Endothelial cell (in vitro differentiated cells): ENCODE measurements at places on chromosomes 6 and 20.

GRCh38 chr6:112113918-112114317 lies 26.5 kb downstream of the FAM229B start:
- no peak overlapping the region for H3K4me3 ChIP-seq
- no peaks in the 10 kb centered on the region for H3K36me3 ChIP-seq
- peaks cover 2% of the 10 kb centered on the region for H3K4me1 ChIP-seq

GRCh38 chr6:105432797-105433196 lies 29.9 kb upstream of the PREP start:
- H3K27ac ChIP-seq = no peak overlapping the region
- H3K4me3 ChIP-seq = no peak overlapping the region
- H3K4me1 ChIP-seq = peaks cover 12% of the 10 kb centered on the region
- no peak for DNase-seq
- H3K36me3 ChIP-seq = no peaks in the 10 kb centered on the region

DNA sequence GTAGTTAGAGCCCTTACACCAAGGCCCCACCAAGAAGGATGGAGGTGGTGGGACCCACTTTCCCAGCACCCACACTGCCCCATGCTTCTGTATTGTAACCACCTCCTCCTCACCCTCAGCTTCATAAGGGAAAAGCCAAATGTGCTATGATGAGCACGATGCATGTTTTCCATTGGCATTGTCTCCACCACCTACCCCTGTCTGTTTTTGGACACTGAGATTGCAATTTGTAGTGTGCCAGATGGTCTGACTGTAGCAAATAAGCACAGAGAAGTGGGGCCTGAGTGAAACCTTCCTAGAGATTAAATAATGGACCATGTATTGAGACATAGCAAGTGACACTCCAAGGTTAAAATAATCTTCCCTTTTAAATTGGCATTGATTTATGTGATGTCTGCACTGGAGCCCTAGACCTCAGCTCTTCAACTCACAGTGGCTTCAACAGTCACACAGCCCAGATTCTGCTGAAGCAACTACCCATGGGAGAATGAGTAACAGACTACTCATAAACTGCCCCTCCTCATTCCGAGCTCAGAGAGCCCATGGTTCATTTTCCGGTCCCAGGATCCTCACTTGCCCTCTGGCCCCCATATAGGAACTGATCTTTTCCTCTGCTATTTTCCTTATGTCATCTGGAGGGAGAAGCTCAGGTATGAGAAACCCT lies 177.9 kb downstream of the COL9A1 start:
- H3K36me3 ChIP-seq = no peaks in the 10 kb centered on the region
- no peak overlapping the region for H3K27ac ChIP-seq
- no peak overlapping the region for H3K4me3 ChIP-seq
- no peaks in the 10 kb centered on the region for H3K27me3 ChIP-seq
- no peak for DNase-seq

DNA sequence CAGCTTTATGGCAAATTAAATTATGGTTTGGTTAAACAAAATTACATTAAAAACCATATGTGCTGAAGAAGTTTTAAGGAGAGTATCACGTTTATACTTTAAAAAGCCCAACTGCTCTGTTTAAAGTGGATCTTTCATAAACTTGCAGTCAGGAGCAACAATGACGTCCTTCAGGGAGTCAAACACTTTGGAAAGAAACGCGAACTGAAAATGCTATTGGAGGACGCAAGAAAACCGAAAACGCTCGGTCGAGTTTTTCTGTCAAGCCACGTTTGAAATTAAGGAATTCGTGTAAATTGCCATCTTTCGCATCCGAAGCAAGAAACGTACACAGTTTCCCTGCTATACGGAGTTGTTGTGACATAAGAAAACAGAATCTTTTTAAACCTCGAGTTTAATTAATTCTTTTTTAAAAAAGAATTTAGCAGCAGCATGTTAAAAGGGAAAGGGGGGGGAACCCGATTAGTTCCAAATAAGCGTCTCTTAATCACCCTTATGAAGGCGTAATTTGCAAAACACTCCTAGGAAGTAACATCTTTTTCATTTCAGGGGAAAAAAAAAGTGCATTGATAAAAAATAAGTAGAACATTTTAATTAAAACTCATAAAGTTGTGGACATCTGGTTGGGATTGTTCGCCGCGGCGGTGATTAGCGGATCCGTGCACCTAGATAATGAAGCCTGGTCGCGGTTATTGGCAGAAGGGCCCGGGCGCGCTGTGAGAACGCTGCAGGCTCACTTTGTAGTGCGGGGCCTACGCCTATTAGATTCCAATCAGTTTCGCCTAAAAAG lies 295.4 kb downstream of the TFAP2C start:
- peak; percentile 18 for DNase-seq
- H3K36me3 ChIP-seq = no peaks in the 10 kb centered on the region
- no peak overlapping the region for H3K27ac ChIP-seq
- peaks cover 18% of the 10 kb centered on the region for H3K27me3 ChIP-seq

DNA sequence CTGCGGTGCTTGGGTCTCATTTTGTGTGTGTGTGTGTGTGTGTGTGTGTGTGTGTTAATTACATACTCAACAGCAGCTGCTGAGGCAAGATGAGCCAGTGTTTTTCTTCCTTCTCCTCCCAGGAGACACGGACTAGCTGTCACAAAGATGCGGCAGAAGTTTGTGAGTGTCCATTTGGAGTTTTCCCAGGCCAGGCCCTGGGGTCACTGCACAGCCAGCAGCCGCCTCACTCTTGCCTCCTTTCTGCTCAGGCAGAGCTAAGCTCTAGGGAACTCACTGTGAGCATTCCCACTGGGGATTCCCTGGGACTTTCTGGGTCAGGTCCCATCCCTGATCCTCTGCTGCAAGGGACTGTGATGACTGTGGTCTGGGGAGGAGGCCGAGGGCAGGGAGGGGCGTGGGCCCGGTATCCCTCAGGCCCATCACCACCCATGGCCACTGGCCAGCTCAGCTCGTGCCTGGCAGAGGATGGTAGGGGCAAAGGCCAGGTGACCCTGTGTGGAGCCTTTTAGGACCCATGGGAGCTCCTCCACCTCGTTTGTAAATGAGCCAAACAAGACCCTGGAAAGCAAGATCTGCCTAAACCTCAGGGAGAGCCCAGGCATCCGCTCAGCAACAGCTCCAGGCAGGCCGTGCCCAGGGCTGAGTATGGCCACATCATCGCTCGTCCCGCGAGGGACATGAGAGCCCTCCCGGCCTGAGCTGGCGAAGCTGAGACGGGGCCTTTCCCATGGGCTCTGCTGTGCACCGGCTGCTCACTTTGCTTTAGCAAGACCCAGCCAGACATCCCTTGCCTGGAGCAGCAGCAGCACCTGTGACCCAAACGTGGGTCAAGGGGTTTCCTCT lies 102.0 kb downstream of the PSMB1 start:
- peaks cover 5% of the 10 kb centered on the region for H3K36me3 ChIP-seq
- H3K27me3 ChIP-seq = peaks cover 9% of the 10 kb centered on the region
- no peak overlapping the region for H3K4me3 ChIP-seq
- H3K27ac ChIP-seq = no peak overlapping the region
- no peak for DNase-seq

DNA sequence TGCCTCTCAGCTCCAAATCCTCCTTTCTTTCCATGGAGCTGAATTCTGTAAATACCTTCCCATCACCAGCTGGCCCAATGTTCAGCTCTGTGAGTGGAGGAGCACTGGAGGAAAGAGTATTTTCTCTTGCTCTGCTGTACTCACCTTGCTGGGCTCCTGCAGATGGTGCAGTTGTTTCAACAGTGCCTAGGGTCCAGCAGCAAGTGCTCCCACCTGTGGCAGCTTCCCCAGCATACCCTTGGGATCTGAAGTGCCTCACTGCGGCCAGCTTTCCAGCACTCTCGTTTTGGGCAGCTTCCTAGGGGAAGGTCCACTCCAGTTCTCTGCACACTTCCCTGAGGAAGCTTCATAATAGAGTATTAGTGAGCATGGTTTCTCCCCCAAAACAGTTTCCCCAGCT lies 170.9 kb downstream of the ARHGAP18 start:
- H3K27me3 ChIP-seq = peaks cover 2% of the 10 kb centered on the region
- no peak for DNase-seq
- peaks cover 27% of the 10 kb centered on the region for H3K36me3 ChIP-seq

GRCh38 chr6:42257063-42257462 lies 39.4 kb upstream of the MRPS10 start:
- no peak for DNase-seq
- H3K36me3 ChIP-seq = peaks cover 10% of the 10 kb centered on the region
- peaks cover 16% of the 10 kb centered on the region for H3K4me1 ChIP-seq
- H3K4me3 ChIP-seq = no peak overlapping the region
- peaks cover 1% of the 10 kb centered on the region for H3K27me3 ChIP-seq

DNA sequence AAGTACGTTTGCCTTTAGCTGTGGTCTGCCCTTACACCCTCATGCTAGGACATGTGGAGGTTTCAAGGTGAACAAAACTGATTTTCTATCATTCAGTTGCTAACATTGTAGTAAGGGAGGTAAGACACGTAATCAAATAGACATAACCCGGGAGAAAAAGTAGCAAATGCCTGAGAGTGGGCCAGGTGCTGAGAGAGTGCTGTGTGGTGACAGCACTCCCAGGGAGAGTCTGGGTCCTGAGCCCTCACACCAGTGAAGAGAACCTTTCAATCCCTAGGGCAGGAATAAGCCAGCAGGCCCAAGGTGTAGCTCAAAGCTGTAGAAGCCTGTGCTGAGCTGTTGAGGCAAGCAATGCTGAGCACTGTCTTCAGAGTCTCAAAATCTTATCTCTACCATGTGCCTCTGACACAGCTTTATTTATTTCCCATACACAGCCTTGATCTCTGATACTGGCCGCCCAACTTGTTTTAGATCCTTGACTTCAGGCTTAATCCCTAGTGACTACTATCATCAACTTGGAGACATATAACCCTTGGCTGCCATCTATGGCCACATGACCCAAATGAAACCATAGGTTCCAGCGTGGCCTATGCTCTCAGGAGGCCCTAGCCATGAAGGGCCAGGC lies 55.2 kb downstream of the TPD52L1 start:
- no peak overlapping the region for H3K27ac ChIP-seq
- H3K27me3 ChIP-seq = peaks cover 3% of the 10 kb centered on the region
- peak overlapping the region; percentile 52 for H3K4me3 ChIP-seq

DNA sequence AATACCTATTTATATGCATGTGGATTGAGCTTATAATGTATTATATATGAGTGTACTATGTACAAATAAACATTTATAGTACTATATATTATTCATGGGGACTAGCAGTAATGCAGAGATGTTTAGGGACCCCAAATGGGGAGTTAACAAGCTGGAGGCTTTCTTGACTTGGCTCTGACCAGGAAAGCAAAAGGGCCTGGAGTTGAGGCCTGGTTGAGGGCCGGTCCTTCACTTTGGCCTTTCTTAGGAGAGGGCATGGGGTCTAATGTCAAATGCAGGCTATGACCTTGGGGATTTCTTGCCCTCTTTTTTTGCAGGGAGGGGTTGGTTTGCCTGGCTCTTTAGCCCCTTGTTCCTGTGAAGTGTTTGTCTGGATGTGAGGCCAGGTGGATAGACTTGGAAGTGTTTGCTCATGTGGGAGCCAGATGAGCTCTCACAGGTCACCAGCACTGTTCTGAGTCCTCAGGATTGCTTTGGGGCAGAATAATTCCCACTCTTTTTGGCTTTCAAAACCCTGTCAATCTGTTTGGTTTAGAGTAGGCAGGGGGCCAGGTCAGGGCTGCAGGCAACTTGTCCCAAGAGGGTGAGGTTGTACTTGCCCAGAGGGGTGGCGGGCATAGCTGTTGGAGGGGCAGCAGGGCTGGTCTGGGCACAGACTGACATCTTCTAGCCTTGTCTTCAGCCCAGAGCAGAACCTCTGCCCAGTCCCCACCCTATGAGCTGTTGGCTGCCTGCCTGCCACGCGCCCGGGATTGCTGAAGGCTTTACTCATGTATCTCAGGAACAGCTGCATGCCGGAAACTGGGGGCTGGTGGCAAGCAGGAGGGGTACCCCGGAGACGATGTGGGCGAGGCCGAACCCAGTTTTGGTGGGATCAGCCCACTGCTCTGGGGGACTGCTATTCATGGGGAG lies 14.6 kb downstream of the TJAP1 start:
- H3K4me1 ChIP-seq = peaks cover 18% of the 10 kb centered on the region
- H3K4me3 ChIP-seq = no peak overlapping the region
- H3K36me3 ChIP-seq = peaks cover 13% of the 10 kb centered on the region

DNA sequence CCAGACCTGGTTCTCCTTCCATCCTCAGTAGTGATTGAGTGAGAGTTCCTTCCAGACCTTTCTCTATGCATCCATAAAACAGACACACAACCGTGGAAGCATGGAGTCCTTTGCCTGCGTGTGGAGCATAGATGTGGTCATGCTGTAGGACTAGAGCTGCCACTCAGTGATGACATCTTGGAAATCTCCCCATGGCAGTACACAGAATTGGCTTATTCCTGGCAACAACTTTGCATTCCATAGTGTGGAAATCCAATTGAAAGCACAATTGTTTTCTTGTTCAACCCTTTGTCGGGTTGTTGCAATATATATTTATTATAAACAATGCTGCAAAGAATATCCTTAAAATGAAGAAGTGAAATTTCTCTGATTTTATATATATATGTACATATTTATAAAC lies 547.8 kb downstream of the CDH26 start:
- H3K36me3 ChIP-seq = no peaks in the 10 kb centered on the region
- DNase-seq = no peak
- H3K27ac ChIP-seq = no peak overlapping the region
- no peak overlapping the region for H3K4me3 ChIP-seq
- H3K4me1 ChIP-seq = no peaks in the 10 kb centered on the region
